ENCODE measurements at places on chromosomes 11 and 22. TPM values are rescaled to one million over a fixed set of nuclear protein-coding genes. Genes with fewer than 3 reads are reported as not detected.

GRCh38 chr11:22976146-22976545 lies 115.9 kb upstream of the CCDC179 start:
- DNase-seq = no peak

DNA sequence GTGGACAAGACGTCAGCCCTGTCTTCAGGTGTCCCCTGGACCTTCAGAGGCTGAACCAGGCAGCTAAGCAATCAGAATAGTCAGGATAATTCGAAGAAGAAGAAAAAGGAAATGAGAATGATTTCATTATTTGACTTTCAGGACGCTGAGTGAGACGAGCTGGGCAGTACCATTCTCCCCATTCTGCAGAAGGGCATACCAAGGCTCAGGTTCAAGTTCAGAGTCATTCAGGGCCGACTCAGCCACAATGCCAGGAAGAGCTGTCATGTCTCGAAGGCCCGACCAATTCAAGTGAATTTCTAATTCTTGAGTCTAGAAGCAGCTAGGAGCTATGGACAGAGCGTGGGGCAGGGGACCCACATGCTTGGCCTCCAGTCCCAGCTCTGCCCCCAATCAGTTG lies 33.8 kb upstream of the CD82 start:
- DNase-seq = no peak

GRCh38 chr11:121688055-121688491 lies 235.3 kb upstream of the SORL1-AS1 start:
- DNase-seq = no peak

GRCh38 chr22:46002757-46003270 lies 25.9 kb upstream of the WNT7B start:
- no peak for DNase-seq

- DNase-seq = no peak
These were observed 3.5 kb downstream of the C11orf91 start for GRCh38 chr11:33696931-33697638.

GRCh38 chr11:61737636-61738386 lies 14.6 kb upstream of the MYRF start:
- no peak for DNase-seq

DNA sequence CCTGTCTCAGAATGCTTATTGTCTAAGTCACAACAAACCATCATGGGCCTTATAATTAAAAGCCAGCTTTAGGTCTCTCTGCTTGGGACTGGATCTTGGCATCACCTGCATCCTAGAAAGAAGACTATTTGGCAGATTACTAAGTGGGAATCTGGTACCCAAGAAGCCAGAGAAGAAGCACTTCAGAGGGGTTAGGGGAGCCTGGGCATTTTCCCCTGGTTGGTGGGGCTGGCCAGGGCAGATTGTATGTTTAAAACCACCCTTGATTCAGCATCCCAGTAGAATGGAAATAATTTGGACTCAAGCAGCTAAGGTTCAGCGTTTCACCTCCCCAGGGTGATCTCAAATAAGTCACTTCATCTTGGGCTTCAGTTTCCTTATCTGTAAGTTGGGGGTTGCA lies 193.7 kb downstream of the MIAT start:
- DNase-seq = no peak

DNA sequence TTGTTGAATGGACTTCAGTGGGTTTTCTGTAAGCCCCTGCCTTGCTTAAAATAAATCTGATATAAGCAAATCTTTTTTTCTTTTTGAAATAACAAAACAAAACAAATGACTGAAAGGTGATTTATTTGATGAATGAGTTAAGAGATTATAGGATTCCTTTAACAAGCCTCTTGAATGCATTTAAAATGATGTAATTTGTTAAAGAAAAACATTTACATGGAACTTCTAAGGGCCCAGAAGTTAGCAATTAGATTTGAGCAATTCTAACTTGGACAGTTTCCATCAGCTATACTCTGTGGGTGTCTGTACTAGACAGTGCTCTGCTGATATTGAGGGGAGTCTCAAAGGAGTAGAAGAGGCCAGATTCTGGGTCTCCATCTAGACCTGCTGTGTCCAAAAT lies 143.5 kb upstream of the RAG2 start:
- no peak for DNase-seq

DNA sequence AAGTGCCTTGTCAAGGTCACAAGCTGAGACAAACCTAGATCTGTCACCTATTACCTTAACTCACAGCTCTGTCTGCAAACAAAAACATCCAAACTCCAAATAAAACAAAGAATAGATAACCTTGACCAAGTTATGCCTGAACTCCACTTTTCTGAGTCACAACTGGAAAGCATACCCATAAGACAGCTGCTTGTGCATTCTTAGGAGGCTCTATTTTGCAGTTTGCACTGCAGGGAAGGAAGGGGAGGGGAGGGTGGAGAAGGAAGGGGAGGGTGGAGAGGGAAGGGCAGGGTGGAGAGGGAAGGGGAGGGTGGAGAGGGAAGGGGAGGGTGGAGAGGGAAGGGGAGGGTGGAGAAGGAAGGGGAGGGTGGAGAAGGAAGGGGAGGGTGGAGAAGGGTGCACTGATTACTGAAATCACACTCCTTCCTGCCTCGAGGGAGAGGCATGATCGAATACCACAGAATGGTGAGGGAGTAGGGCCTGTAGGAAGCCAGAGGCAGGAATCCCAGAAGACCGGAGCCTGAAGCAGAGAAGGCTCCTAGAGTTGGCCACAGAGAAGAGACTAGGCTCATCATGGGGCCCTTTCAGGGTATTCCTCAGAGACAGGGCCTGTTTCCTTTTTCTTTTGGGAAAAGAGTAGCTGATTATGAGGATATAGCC lies 5.7 kb upstream of the OR52K2 start:
- no peak for DNase-seq

- DNase-seq = no peak
These were observed 399.6 kb downstream of the TMEM135 start for GRCh38 chr11:87437133-87437843.

- DNase-seq = no peak
These were observed 2.9 kb upstream of the LRRC32 start for GRCh38 chr11:76673176-76674142.

DNA sequence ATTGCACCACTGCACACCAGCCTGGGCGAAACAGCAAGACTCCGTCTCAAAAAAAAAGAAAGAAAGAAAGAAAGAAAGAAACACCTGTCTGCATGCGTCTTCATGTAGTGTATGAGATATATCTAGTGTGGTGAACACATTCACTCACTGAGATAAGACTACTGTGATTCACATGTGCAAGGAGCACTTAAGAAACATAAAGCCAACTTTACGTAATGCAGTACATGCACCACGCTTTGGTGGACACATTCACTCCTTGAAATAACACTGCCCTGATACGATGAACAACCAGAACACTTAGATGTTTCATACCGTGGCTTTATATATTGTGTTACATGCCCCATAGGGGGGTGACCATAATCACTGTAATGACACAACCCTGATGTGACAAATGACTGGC lies 96.0 kb downstream of the MICAL3 start:
- no peak for DNase-seq

- no peak for DNase-seq
These were observed 39.2 kb upstream of the CHST1 start for GRCh38 chr11:45704635-45705034.

- no peak for DNase-seq
These were observed 97.6 kb downstream of the FEZ1 start for GRCh38 chr11:125398475-125398874.

DNA sequence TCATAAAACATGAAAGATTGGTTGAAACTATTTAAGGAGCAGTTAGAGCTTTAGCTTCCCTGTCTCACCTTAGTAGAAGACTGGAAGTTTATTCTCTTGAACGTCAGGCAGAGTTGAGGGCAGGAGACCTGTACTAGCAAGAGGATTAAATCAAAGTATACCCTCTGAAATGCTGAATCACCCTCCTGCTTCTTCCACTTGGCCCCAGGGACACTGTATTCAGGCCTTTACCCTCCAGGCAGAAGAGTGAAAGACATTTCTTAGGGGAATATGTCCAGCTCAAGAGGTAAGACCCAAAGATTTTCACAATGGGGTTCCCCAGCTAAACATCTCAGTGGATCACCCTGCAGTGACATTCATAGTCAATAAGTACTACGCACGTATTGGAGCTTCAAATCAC lies 11.9 kb downstream of the APOA4 start:
- no peak for DNase-seq

- DNase-seq = no peak
These were observed 30.8 kb upstream of the WNT11 start for GRCh38 chr11:76237000-76237649.

DNA sequence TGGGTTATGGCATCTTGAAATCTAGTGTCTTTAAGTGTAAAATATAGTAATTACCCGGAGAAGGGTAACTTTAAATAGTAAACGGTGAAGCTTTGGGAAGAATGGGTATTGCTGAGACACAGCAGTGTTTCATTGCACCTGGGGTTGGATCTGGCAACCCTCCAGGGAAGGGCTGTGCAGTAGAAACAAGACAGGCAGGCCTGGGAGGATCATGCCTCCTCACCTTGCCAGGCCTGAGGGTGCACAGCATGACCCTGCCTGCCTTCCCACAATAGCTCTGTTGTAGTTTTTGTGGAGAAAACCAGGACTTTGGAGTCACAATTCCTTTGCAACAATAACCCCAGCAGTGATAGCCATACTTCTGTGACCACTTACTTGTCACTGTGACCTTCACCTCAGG lies 64.6 kb upstream of the ADSL start:
- no peak for DNase-seq

DNA sequence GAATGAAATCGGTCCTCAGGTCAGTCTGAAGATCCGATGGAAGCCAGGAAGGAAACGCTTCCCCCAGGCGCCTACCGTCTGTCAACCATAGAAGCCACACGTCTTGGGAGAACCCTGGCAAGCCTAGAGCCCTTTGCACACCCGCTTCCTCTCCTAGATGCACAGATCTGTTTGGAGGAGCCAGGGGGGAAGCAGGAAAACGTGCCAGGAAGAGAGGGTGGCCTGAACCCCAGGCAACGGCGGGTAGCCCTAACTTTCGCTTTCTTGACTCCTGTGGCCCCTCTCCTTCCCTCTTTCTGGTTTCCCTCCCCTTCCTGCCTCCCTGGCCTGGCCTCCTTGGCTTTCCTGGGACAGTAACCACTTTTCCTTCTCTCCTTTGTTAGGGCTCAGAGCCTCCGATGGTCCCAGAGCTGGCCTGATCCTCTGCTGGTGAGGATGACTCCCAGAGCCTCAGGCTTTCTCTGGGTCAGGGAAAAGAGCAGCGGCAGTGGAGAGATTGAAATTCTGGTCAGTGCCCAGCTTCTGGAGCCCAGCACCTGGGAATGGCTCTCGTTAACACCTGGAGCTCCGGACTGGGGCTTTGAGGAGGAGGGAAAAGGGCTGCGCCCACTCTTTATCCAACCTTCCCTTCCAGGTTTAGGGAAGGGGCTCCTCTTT lies 2.1 kb downstream of the FXYD6 start:
- no peak for DNase-seq

DNA sequence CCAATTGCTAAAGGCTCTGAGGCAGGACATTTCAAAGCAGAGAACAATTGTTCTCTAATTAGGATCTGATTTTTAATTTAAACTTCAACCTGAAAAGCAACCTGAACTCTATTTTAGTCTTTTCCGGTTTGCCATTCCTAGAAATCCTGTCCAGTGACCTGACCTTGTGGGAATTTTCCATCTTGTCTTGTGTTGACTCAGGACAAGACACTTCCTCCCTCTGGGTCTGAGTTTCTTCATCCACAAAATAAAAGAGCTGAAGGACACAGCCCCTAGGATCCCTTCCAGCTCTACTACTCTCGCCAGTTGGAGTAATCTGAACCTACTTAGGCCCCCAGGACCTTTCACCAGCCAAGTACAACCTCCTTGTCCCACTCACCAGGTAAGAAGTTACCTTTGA lies 66.5 kb upstream of the POU2AF1 start:
- DNase-seq = no peak

DNA sequence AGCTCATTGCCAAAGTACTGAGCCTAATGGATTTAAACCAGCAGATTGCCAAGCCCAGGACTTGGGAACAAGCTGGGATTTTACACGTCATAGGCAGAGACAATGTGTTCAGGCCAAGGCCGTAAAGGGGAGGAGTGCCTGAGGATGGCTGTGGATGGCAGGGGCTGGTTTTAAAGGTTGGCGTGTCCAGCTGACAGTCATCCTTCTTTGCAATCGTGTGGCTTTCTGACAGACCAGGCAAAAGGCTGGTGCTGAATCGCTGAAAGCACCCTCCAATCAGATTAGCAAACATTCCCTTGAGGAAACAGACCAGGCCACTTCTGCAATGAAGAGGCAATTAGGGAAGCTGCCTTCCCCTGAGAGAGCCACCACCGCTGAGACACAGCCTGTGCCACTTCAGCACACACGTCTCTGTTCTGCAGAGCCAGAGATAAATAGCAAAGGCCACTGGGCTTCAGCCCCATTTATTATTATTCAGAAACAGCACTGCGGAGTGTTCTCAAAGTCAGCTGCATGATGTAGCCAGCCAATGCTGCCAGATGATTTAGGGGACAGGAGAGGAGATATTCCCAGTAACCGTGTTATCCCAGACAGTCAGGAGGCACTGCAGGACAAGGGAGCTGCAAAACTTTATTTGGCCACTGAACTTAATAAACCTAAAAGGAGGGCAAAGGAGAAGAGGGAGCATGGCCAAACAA lies 54.2 kb upstream of the CSNK2A3 start:
- no peak for DNase-seq

GRCh38 chr11:34006876-34007275 lies 44.7 kb upstream of the CAPRIN1 start:
- DNase-seq = no peak

- DNase-seq = peak; percentile 31
These were observed 7.8 kb upstream of the ACCS start for GRCh38 chr11:44058275-44058674.

DNA sequence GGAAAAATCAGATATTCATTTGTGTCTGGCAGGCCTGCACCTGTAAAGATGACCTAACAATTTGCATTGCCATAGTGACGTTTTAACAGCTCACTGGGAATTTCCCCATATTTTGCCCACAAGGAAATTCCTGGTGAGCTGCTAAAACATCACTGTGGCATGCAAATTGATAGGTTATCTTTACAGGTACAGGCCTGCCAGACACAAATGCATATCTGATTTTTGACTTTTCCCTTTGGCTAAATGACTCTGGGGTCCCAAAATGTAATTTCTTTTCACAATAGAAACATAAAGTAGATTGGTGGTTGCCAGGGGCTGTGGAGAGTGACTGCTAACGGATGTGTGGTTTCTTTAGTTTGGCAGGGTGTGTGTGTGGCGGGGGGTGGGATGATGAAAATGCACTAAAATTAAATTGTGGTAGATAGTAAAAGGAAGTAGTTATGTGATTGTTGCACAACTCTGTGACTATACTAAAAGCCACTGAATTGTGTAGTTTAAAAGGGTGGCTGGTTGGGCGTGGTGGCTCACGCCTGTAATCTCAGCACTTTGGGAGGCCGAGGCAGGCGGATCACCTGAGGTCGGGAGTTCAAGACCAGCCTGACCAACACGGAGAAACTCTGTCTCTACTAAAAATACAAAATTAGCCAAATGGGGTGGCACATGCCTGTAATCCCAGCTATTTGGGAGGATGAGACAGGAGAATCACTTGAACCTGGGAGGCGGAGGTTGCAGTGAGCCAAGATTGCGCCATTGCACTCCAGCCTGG lies 18.5 kb upstream of the FEZ1 start:
- no peak for DNase-seq

- DNase-seq = peak; percentile 70
These were observed 26.7 kb downstream of the IRAG1 start for GRCh38 chr11:10666556-10667520.

Gene KRTAP5-9
- total RNA-seq = not detected

Gene SAA1
- 70.4 TPM for total RNA-seq

Gene INS
- not detected for total RNA-seq

Gene OR2AG1
- not detected for total RNA-seq

Gene SLC6A5
- total RNA-seq = not detected

Gene AGBL2
- total RNA-seq = not detected

Gene POU2AF2
- total RNA-seq = not detected

Gene PIH1D2
- not detected for total RNA-seq

Gene C11orf97
- total RNA-seq = not detected

Gene ISX
- total RNA-seq = not detected

Gene RNASEH2C
- total RNA-seq = 155 TPM

Gene SLC22A25
- total RNA-seq = not detected
